ENCODE measurements at places on chromosomes 6 and 20.

DNA sequence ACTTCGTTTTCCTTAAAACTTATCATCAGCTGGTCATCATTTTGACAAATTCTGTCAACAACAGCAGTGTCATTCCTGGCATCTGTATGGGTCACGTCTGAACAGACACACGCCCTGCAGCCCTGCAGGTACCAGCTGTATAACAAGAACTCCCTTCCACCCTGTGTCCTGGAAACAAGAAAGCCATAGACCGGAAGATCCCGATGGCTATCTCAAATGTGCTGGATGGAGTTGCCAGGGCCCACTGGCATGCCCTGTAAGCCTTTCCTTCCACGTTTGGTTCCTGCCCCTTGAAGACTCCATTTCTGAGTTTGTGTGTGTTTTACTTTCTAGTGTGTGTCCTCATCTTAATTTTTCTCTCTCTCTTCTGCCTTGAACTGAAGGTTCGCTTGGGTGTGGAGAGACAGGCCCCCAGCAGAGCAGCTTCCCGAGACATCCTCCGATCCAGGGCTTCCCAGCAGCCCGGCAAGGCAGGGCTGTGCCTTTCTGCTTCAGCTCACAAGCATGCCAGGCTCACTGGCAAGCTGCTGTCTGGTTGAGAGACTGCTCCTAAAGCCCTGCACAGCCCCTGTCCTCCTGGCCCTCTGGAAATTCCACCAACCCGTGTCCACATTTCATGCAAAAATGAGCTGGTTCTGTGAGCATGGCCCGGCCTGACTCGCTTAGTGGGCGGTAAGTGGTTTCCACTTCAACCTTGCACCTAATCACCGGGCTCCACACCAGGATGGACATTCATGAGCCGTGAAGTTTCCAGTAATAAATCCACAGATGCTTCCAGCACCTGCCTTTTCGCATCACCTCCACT, 8.7 kb downstream of the GFRA4 start:
- DNase-seq, result no peak

- peak; percentile 72 for DNase-seq
These were observed 238.5 kb downstream of the FARS2 start for GRCh38 chr6:5499644-5500306.

DNA sequence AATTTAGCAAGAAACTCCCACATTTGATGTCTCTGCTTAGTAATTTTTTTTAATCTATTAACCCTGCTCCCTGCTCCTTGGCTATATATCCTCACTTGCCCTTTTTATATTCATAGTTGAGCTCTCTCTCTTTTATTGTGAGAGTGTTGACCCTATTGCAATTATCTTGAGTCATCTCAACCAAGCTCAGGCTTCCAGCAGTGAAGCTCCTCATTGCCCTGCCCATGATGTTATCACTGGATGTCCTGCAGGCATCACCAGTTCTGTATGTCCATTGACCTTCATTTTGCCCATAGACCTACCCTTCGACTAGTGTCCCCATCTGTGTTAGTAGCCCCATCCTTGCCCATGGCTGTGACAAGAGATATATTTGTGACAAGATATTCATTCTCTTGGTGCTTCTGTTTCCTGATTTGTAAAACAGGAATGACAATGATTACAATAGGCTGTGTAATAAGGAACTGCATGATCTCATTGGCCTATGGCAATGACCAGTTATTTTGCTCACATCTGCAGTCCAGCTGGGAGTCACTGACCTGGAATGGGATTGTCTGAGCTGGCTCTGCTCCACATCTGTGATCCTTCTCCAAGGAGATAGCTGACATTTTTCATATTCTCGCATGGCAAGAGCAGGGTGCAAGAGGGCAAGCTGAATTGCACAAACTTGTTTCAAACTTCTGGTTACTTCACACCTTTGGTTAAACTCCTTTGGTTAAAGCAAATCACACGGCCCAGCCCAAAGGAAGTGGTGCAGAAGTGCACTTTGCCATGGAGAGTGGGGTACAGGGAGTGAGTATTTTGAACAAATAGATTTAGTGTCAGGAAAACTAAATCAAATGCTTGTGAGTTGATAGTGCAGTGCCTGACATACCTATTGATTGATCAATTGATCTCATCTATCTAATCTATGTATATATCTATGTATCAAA, 47.7 kb upstream of the CST5 start:
- DNase-seq, result no peak

DNA sequence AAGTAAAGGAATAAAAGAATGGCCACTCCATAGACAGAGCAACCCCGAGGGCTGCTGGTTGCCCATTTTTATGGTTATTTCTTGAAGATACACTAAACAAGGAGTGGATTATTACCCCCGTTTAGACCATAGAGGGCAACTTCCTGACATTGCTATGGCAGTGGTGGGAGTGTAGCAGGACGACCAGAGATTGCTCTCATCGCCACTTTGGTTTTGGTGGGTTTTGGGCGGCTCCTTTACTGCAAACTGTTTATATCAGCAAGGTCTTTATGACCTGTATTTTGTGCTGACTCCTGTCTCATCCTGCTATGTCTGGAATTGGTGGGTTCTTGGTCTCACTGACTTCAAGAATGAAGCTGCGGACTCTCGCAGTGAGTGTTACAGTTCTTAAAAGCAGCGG, 78.7 kb downstream of the C6orf52 start:
- no peak for DNase-seq

- no peak for DNase-seq
These were observed 33.8 kb upstream of the HLA-G start for GRCh38 chr6:29793796-29794195.

- no peak for DNase-seq
These were observed 276.7 kb downstream of the PLCB1 start for GRCh38 chr20:8408587-8409307.

DNA sequence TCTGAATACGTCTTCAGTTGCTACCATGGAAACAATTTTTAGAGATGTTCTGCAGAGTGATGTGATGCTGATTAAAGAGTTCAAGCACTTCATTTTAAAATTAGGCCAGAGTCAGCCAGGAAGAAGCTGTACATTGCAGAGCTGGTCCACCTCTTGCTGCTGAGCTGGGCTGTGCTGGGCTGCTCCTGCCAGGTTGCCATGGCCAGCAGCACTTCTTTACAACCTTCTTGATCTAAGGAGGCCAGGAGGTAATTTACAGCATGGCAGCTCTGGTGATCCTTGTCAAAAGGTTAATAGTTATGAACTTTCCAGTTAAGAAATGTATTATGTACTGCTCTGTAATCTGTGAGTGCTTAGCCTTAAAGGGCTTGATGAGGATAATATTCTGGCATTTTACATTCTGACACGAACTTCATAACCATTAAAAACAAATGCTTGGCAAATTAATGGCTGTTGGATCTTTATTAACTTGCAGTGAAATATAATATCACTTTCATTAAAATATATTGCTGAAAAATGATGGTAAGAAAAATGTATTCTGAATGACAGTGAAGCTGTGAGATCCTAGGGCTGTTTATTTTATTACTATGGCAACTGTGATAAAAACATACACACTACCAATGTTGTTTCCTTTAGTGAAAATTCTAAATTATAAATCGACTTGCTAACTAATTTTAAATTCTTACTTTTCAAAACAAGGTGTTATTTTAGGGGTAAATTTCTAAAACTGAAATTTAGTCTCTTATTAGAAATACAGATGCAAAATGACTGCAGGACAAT, 259.7 kb downstream of the RFPL4B start:
- DNase-seq, result no peak

DNA sequence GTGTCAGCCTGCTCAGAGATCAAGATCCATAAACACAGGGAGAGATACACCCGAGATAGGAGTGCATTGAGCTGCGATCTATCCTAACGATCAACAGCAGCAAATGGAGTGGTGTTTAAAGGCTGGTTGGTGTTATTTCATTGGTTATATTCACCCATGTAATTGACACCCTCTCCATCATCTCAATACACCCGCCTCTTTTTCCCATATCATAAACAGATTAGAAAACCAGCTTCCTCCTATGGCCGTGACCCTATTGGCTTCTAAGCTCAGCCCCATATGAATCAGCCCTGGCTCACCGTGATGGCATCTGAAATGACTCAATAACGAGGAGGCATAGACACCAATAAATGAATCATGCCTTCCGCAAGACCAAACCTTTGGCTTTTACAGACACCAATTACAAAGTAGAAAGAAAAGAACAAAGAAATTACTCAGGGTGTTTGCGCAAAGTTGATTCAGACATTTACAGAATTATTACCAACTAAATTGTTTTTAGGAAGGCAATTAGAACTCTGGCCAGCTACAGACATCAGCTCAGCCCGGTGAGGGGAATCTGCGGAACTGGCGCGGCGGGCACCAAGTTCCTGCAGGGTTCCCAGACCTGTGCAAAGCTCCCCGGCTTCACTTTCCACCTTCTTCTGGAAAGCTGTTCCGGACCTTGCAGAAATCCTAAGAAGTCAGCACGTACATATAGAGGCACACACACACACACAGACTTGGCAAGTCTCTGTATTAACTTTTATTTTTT, 11.5 kb downstream of the PMEPA1 start:
- peak; percentile 99 for DNase-seq

GRCh38 chr6:126949786-126950185, 168.7 kb upstream of the RSPO3 start:
- no peak for DNase-seq

DNA sequence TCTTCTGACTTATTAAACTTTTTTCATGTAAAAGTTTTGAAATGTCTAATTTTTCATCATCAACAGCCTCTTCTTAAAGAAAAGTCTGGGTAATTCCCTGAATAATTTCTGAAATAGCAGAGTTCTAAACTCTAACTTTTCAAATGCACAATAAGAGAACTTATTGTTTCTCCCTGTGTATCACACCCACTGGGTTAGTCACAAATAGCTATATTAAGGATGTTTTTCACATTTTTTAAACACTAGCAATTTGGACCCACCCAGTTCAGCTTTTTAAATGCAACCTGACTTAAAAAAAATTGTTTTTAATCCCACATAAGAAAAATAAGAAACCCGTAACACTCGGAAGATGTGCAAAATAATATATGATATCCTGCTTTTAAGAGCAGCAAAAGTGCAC, 61.4 kb upstream of the UTRN start:
- no peak for DNase-seq

- no peak for DNase-seq
These were observed 4.7 kb downstream of the SOD2 start for GRCh38 chr6:159688266-159688905.

DNA sequence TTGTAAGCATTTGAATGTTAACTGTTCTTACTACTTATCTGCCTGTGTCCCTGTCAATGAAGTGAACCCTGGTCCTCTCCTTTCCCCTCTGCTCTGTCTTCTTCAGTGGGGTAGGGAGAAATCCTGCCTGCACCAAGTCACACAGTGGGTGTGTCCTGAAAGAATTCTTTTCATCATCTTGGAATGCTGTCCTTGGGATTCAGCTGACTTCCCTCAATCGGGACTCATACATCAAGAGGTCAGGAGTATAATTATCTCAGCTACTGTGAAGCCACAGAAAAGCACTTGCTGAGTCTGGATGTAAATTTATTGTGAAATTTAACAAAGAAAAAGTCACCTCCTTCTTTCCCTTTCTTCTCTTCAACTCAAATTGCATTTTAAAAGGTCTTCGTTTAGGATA, 328.5 kb downstream of the SOX4 start:
- DNase-seq, result peak; percentile 84

DNA sequence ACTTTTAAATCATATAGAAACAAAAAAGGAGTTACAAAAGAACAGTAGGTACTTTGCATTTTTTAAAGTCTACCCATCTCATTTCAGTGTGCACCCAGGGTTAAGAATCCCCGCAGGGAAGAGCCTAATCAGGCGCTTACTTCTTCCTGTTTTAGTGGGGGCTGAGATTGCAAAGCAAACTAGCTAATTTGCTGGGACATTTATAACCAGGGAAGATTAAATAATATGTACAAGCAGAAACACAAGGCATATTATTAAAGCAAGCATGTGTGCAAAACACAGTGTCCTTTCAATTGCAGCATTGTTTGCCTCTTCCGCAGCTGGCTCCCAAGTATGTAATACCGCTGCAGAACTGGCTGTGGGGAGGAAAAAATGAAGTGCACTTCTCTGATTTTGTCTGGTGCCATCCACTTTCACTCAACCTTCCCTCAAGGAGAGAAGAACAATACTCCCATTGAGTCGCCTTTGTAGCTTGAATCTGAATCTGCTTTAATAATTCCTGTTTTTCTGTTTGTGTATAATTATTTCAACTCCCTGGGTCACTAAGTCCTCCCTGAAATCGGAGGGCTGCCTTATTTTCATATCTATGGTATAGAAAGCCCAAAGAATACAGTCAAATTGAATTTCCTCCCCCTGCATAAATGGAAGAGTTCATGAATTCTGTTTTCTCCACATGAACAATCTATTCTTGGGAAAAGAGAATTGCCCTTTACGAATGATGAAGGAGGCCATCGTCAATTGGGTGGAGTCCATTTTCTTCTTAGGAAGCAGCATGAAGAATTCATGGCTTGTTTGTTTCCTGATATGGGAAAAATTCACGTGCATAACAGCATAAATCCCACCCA, 23.3 kb upstream of the BCAS1 start:
- no peak for DNase-seq

- DNase-seq, result no peak
These were observed 26.1 kb upstream of the FOXF2 start for GRCh38 chr6:1363298-1363697.

DNA sequence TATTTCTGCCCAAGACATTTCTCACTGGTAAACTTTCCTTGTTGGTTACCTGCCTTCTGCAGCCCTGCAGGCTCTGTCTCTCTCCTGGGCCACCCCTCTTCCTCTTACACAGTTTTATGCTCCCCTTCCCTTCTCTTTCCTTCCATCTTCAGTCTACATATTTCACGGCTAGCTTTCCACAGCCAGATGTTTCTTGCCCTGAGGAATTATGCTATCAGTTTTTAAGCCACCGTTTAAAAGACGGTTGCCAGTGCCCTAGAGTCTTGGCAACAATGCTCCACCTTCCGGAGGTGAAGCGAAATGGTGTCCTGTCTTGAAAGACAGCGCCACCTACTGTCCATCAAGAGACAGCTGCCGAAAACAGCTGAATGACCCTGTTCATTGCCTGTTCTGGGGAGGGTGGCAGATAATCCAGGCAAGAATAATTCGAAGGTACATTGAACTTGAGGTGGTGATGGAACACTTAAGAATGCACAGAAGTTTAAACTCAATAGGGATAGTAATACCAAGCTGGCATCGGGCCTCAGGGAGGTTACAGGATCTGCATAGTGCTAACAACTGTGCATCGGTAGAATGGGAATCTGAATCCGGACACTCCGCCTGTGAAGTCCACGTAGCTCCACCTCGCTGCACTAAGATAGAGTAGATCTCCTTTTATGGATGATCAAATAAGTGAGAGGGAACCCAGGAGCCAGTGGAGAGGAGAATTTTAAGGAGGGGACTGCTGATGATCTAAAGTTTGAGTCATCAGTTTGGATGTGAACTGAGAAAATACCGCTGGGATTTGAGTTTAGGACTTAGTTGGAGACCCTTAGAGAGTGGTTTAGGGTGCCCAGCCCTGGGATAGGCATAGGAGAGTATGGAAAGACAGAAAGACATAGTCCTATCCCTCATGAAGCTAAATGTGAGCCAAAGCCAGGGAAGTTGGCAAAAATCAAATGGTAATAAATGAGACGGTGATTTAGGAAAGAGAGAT, 4.8 kb upstream of the TRIM40 start:
- peak; percentile 72 for DNase-seq

- DNase-seq, result no peak
These were observed 66.4 kb upstream of the PDE10A start for GRCh38 chr6:165729307-165729936.

- DNase-seq, result no peak
These were observed 22.0 kb upstream of the DDR1 start for GRCh38 chr6:30862156-30862875.

All from astrocyte (in vitro differentiated cells and primary cell).